ENCODE measurements at places on chromosomes 6 and 20.

DNA sequence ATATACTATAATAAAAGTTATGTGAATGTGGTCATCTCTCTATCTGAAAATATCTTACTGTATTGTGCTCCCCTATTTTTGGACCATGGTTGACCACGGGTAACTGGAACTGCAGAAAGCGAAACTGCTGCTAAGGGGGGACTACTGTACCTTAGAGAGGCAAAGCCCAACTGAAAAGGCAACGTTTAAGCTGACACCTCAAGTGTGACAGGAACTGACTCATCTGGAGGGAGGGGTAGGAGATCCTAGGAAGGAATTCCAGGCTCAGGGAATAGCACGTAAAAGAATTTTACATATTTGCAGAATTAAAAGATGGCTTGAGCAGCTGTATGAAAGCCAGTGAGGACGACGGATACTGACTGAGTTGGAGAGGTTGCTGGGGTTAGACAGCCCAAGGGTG is 34.8 kb downstream of the ELOVL2 start:
- DNase-seq: no peak

GRCh38 chr6:154733626-154734382 is 588 bp downstream of the SCAF8 start:
- peak; percentile 91 for DNase-seq

DNA sequence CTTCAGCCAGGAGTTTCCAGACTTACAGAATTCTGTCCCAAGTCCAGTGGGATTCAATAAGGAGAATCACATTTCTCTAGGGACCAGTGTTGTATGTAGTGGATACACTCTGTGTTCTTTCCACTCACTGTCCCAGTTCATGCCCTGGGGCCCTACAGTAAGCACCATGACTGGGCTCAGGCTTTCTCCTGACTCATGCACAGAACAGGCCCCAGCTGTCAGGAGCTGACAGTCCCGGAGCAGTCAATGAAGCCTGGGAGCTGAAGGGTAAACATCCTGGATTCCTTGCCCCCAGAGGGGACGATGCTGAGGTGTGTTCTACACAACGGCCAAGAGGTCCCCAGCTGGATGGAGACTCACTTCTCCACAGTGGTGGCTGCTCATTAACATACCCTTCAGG is 40.2 kb upstream of the LRFN2 start:
- DNase-seq: no peak

GRCh38 chr20:34061695-34062094 is 50.3 kb downstream of the EIF2S2 start:
- DNase-seq: no peak

DNA sequence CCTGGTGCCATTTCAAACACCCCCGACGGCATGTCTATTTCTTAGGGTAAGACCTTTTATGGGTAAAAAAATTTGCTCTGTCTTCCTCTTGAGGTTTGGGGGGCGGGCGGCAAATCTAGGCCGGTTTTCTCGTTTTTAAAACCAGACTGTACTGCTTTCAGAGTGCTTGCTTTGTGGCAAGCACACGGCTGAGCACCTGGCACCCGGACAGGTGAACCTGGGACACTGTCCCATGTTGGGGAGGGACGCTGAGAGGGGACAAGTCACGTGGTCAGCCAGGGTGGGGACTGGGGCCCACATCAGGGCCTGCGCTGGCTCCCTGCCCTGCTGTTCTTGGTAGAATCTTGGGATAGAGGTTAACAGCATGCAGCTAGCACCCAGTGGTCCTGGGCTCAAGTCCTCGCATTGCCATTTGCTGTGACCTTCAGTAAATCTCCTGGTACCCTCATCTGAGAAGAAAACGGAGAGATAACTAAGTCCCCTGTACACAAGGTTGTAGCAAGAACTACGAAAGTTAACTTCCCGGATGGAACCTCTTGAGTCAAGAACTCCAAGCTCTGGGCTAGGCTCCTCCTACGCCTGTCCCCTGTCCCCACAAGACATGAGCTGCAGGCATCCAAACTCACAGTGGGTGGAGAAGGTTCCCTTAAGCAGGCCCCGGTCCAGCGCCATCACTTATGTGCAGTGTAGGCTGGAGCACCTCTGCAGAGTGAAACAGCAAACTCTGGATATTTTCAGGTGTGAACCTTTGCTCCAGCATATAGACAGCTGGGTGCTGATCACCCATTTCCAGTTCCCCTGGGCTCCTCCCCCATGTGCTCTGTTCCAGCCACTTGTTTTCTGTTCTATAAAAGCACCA is 41.7 kb downstream of the PMEPA1 start:
- no peak for DNase-seq

DNA sequence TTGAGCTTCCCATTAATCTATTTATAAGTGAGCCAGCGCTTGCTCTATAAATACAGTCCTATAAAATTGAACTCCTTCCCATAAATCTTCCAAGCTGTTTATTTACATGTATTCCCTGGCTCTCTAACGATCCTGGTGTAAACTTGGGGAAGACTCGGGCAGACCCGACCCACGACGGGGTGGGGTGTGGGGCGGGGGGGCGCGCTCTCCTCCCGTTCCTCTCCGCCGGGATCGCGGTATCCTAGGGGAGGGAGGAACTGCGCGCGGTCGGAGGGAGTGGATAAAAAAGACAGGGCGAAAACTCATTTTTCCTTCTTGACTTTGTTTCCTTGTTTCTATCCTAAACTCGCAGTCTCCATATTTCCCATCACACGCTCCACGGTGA is 31.1 kb downstream of the TFAP2B start:
- no peak for DNase-seq

- DNase-seq: no peak
Measured at GRCh38 chr6:63600136-63600535, 27.9 kb downstream of the LOC128125822 start.

- no peak for DNase-seq
Measured at GRCh38 chr6:76701610-76702009, 629.1 kb upstream of the IMPG1 start.

DNA sequence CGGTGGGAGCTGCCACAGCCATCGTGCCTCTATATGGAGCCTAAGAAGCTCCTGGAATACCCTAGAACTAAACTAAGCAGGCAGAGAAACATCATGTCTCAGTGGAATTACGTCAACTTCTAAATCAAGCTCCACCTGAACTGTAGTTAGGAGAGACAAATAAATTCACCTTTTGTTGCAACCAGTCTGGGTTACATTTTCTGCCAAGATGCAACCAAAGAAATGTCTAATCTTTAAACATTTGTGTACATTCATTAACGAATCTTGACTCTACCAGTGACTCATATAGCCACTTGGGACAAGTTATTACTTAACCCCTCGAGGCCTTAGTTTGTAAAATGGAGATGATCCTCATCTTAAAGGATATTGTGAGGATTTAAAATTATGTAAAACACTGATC is 8.9 kb downstream of the PTPRK start:
- no peak for DNase-seq

DNA sequence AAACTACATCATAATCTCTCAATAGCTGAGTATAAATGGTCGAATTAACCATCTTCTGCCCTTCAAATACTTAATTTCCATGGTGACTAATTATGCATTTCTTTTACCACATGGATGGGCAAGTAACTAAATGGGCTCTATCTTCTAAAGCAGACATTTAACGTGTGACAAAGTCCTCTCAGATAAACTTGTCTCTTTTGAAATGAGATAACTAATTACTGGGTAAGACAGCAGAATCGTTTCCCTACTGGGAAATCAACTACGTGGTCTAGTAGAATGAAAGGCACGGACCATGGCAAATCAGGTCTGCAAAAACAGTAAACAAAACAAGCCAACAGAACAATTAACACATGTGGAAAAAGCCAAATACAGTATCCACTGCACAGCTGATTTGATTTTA is 137.7 kb downstream of the BACH2 start:
- DNase-seq: no peak

DNA sequence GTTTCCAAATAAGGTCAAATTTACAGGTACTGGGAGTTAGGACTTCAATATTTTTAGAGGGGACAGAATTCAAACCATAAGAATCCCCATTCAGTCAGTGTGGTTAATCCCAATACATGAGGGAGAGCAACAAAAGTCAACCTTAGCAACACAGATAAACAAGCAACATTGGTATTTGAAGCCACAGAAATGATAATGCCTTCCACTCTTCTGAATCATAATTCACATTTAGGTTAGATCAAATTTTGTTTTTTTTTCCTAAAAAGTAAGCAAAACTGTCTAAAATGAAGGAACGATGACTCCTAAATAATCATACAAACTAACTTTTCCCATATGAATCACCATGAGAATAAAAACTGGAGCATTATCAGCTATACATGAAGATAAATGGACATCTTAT is 246.0 kb upstream of the TENT5A start:
- DNase-seq: no peak

DNA sequence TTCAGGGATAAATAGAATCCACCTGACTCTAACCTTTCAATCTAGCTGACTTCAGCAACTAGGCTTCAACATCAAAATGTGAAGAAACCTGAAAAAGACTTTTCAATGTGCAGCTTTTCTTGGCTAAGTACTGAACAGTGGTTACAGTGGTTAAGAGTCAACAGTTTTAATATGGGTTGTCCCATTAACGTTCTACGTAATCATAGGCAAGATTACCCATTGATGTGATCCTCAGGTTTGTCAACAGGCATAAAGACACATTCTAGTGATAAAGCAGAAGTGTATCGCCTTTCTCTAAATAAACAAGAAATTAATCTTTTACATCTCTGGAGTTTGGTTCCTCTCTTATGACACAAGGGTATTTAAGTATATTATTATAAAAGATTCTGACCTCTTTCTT is 154.1 kb upstream of the RUNX2 start:
- no peak for DNase-seq

Measured in smooth muscle cell of the brain vasculature (primary cell).